ENCODE measurements at places on chromosomes 12 and 14. TPM values are rescaled to one million over a fixed set of nuclear protein-coding genes. Genes with fewer than 3 reads are reported as not detected.

GRCh38 chr12:8493084-8493483 is 20.2 kb upstream of the CLEC4D start:
- DNase-seq: no peak

The LTBP2 gene
- 16.0 TPM for total RNA-seq

The BDKRB2 gene
- 0.57 TPM for total RNA-seq

The NOS1 gene
- 0.15 TPM for total RNA-seq

Data from left ventricle myocardium superior (tissue), 1 donor.